Renal cortical epithelial cell (primary cell): ENCODE measurements at places on chromosomes 11 and 22. TPM values are rescaled to one million over a fixed set of nuclear protein-coding genes. Genes with fewer than 3 reads are reported as not detected.

GRCh38 chr22:17120281-17120680 is 879 bp downstream of the TMEM121B start:
- peak; percentile 14 for DNase-seq

- peak; percentile 50 for DNase-seq
Observed at GRCh38 chr11:31199378-31199777, 170.2 kb downstream of the DCDC1 start.

DNA sequence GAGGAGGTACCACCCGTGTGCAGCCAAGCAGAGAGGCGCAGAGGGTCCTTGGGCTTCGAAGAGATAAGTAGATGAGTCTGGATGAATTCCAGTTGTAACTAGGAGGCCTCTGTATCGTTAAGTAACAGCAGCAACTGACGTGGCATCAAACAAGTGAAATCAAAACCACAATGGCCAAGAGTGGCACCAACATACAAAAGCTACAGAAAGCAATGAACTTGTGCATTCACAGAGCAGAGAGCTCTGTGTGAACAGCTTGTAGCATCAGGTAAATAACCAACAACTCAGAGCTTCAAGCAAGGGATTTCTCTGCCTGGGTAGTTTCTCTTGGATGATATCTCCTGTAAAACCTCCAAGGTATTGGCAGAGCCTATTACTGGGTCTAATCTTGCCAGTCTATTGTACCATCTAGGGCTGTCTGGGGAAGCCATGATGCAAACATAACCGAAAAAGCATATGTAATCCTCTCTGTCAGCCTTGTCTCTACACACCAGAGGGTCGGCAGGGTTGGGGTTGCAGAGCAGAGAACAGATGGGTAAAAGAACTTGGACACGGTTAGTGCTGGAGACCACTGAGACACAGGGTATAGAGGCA is 83.1 kb upstream of the USP47 start:
- no peak for DNase-seq

DNA sequence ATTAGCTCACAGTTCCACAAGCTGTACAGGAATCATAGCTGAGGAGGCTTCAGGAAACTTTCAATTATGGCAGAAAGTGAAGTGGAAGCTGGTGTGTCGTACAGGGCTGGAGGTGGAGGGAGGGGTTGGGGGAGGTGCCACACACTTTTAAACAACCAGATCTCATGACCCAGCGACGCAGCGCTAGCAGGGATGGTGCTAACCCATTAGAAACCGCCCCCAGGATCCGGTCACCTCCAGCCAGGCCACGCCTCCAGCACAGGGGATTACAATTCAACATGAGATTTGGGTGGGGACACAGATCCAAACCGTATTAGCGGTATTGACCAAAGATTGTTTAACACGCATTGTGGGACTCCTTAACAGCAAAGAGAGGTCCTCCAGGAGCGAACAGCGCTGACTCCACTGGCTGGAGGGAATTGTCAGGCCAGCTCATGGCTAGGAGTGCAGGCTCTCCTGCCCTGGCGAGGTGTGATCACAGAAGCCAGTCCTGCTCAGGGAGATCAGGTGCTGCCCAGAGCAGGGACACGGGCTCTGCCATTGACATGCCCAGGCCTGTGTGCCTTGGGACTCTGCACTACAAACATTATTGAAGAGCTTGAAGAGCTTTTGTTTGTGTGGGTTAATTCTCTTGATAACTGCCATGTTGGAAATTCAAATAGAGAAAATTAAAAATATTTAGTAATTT is 215.3 kb downstream of the TBC1D22A start:
- no peak for DNase-seq

DNA sequence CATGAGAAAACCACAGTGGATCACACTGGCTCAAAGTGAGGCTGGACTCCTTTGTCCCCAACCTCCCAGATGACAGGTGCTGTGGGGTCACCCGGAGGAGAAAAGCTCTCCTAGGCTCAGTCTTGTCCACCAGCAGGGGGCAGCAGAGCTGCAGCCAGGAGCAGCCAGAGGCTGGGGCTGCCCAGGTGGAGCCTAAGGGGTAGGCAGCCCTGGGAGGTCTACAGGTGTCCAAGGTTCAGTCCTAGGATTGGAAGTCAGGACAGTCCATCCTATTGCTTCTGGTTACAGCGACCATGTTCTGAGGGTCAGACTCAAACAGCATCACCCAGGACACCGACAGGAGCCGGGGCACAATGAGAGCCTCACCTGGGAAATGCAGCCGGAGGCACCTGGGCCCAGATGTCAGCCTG is 77.6 kb upstream of the IGLL5 start:
- no peak for DNase-seq

- DNase-seq: no peak
Observed at GRCh38 chr22:22167791-22168189, 76.8 kb upstream of the VPREB1 start.

- no peak for DNase-seq
Observed at GRCh38 chr11:8067929-8068575, 13.0 kb upstream of the TUB start.

- no peak for DNase-seq
Observed at GRCh38 chr22:22487869-22488597, 20.5 kb downstream of the ZNF280B start.

DNA sequence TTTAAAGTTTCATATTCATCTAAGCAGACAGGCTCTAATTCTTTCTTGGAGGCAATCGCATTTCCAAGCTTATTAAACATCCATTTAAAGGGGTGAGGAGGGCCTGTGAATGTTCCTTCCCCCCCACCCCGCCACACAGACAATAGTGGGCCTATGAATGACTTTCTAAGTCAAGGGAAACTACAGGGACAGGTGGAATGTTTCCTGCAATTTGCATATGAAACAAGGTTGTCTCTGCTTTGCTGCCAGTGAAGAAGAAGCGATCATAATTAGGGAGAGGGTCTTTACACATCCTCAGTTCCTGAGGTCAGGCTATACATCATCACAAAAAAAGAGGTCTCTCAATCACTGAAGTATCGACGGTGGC is 127.9 kb upstream of the OPCML start:
- no peak for DNase-seq

GRCh38 chr11:120179057-120179672 is 31.7 kb upstream of the OAF start:
- DNase-seq: no peak

- DNase-seq: no peak
Observed at GRCh38 chr11:9953994-9954626, 290.2 kb downstream of the SWAP70 start.

DNA sequence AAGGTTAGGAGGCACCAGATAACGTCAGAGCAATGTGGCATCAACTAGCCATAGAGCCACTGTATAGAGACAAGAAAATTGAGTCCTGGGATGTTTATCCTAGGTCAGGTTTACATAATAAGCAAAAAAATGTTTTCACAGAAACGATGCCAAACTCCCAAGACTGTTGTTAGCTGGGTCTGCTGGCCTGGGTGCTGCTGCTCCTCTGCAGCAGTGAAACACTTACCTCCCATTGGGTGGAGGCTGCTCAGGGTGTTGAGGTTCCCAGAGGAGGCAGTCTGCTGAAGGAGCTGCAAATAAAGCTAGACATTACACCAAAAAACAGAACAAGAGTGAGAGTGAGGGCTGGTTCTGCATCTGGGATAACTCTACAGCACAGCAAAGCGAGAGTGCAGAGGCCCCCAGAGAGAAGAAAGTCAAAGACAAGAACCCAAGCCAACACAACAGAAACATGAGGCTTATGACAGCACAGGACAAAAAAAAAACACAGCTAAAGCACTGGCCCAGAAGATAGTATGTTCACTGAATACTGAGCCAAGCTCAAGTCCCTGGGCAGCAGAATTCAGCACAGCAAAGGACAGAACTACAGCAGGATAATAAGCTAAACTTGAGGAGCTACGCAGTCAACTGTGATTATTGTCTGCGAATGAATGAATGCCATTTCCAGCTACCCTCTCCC is 29.9 kb upstream of the RAPSN start:
- no peak for DNase-seq

GRCh38 chr22:48891688-48892577 is 935.7 kb downstream of the BRD1 start:
- no peak for DNase-seq

GRCh38 chr22:30224161-30224857 is 22.2 kb downstream of the LIF start:
- DNase-seq: peak; percentile 61

- DNase-seq: peak; percentile 31
Observed at GRCh38 chr11:19323502-19323901, 82.8 kb upstream of the E2F8 start.

DNA sequence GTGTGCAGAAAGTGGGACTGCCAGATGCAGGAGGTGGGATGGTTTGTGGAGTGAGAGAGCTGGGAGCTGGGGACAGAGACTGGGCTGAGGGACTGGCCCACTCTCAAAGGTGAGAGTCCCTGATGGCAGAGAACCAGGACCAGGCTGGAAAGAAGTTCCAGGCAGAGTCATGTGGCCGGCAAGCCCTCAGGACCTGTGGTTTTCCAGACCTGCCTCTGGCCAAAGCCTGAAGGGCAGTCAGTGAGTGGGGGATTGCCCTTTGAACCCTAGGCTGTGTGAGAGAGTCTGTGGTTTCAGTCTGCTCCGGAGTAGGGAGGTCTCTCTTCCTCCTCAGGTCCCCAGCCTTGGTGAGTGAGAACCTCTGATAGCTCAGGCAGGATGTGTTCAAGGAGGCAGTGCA is 17.0 kb downstream of the KCNC1 start:
- no peak for DNase-seq

DNA sequence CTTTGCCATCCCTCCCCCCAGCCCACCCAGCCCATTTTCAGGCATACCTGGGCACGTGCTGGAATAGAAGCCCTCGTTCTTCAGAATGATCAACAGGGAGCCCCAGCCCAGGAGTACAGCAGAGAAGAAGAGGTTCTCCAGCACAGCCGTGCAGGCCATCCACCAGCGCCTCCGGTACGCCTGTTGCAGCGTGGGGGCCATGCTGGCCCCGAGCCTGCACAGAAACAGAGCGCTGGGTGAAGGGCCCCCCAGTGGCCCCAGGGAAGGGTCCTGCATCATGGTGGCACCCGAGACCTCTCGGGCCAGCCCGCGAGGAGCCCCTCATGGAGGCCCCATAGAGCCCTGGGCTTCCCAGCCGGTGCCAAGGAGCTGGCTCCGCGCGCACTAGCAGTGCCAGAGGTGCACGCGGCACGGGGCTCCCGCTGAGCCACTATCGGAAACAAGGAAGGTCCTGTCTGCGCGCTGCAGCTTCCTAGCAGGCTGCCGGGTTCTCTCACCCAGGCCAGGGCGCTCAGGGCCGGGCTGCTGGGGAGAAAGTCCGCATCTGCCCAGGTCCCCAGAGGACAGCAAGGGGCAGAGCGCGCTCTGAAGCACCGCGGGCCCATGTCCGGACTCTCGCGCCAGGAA is 1.5 kb downstream of the SLC43A1 start:
- DNase-seq: no peak

- DNase-seq: peak; percentile 5
Observed at GRCh38 chr11:115168229-115168671, 336.0 kb downstream of the CADM1 start.

DNA sequence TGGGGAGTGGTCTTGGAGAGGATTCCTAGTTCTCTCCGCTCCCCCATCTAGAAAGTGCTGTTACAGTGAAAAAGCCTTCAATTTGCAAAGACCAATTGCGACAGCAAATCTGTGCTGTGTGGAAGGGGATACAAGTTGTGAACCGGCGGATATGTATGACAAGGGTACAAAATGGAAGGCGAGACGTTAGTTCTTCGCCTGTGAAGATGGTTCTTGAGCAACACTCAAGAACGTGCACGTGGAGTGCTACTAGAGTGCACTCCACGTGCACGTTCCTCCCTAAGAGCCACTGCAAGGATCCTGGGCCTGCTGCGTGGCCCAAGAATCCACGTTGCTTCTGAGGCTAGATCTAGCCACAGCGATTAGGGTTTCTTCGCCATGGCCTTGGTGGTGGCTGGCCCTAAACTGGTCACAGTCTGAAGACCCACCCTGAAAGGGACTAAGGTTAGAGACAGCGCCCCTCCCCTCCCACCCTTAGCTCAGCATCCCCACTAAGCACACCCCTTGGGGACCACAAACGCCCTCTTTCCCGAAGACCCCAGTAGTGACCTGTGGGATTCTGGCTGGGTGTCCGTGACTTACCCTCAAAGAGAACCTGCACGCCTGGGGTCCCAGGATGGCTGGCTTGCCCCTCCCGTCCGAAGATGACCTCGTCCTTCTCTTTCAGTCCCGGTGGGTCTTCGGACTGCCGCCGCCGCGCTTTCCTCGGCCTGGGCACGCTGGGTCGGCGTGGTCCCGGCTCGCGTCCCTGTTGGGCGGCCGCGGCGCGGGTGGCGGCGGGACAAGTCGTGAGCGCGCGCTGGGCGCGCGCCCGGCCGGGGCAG is 519 bp upstream of the PDE3B start:
- no peak for DNase-seq

DNA sequence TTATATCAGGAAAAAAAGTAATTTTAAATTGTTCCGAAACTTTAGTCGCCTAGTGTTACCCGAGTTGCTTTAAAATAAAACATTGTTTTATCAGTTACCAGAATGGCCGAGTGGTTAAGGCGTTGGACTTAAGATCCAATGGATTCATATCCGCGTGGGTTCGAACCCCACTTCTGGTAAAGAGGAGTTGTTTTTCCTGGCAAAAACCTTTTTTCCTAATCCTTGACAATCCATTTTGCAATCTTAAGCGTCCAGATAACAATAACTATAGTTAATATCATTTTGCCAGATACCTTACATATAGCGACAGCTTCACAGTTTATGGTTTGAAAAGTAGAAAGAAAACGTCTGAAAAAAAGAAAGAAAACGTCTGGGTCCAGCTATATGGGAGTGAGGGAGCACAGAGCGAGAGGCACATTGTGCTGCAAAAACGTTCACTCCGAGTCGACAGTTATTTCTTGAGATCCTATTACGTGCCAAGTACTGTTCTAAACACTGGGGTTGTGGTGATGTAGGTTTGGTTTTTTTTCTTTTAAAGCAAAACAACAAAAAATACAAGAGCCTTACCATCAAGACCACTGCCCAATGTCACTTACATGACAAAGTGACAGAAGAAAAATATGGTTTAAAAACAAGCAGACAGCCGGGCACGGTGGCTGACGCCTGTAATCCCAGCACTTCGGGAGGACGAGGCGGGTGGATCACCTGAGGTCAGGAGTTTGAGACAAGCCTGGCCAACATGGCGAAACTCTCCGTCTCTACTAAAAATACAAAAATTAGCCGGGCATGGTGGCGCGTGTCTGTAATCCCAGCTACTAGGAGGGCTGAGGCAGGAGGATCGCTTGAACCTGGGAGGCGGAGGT is 40.6 kb downstream of the OR4D9 start:
- peak; percentile 72 for DNase-seq

- DNase-seq: no peak
Observed at GRCh38 chr11:1964955-1965354, 17.8 kb downstream of the MRPL23 start.

- DNase-seq: no peak
Observed at GRCh38 chr11:72234920-72235319, 9.1 kb downstream of the PHOX2A start.

- DNase-seq: peak; percentile 92
Observed at GRCh38 chr11:75428281-75428724, 4.7 kb downstream of the KLHL35 start.

E2F8 gene
- total RNA-seq: 0.65 and 1.0 TPM in 2 replicates

IGF2 gene
- total RNA-seq: 0.75 TPM in 1 of 2 replicates, not detected in the other

SLC5A1 gene
- not detected in 2 replicates for total RNA-seq

GALNT18 gene
- 15.6 and 18.4 TPM in 2 replicates for total RNA-seq

MAPK8IP1 gene
- total RNA-seq: 1.4 and 8.7 TPM in 2 replicates

C22orf31 gene
- total RNA-seq: not detected in 2 replicates

GGA1 gene
- total RNA-seq: 45.5 and 57.9 TPM in 2 replicates

MMP1 gene
- 1.3 and 4.9 TPM in 2 replicates for total RNA-seq

DEFB131B gene
- not detected in 2 replicates for total RNA-seq

SCGB1C1 gene
- total RNA-seq: 0.55 TPM in 1 of 2 replicates, not detected in the other

DRICH1 gene
- total RNA-seq: 0.35 TPM in 1 of 2 replicates, not detected in the other

ALG12 gene
- total RNA-seq: 15.5 and 33.2 TPM in 2 replicates

NAALAD2 gene
- total RNA-seq: 0.10 TPM in 1 of 2 replicates, not detected in the other

KRTAP5-7 gene
- not detected in 2 replicates for total RNA-seq
